ENCODE measurements at places on chromosomes 5 and 9. TPM values are rescaled to one million over a fixed set of nuclear protein-coding genes. Genes with fewer than 3 reads are reported as not detected.

GRCh38 chr5:178555005-178555404 is 35.2 kb downstream of the COL23A1 start:
- H3K27ac ChIP-seq = no peak overlapping the region
- no peaks in the 10 kb centered on the region for H3K4me1 ChIP-seq
- H3K27me3 ChIP-seq = peaks cover 89% of the 10 kb centered on the region
- no peaks in the 10 kb centered on the region for H3K36me3 ChIP-seq
- no peak overlapping the region for H3K4me3 ChIP-seq

GRCh38 chr5:176873541-176874172 is 25.5 kb downstream of the HK3 start:
- no peaks in the 10 kb centered on the region for H3K36me3 ChIP-seq
- DNase-seq = no peak
- H3K27ac ChIP-seq = no peak overlapping the region
- H3K4me1 ChIP-seq = no peaks in the 10 kb centered on the region
- no peak overlapping the region for H3K4me3 ChIP-seq
- H3K27me3 ChIP-seq = no peaks in the 10 kb centered on the region

DNA sequence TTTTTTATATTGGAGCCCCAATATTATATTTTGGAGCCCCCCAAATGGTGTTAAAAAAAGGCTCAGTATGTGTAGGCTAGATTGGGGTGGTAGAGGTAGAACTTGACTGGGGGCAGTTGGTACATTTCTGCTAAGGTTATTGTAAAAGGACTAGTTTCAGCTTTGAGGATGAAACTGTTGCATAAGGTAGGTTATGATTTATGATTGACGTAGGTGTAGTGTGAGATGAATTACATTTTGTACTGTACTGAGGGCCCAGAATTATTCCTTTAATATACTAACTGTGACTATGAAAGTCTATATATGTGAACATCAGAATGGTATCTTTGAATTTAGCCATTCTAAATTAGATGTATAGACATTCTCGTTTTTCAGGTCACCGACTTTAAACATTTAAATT is 3.6 kb downstream of the RIC1 start:
- no peaks in the 10 kb centered on the region for H3K27me3 ChIP-seq
- DNase-seq = no peak
- no peak overlapping the region for H3K4me3 ChIP-seq
- H3K4me1 ChIP-seq = peaks cover 36% of the 10 kb centered on the region

GRCh38 chr9:137063311-137064026 is 6.9 kb downstream of the SAPCD2 start:
- no peak overlapping the region for H3K4me3 ChIP-seq
- H3K27ac ChIP-seq = no peak overlapping the region
- peaks cover 6% of the 10 kb centered on the region for H3K4me1 ChIP-seq
- no peak for DNase-seq

GRCh38 chr5:129460936-129461710 is 1.0 kb downstream of the ADAMTS19 start:
- peak overlapping the region; percentile 5 for H3K4me3 ChIP-seq
- peak; percentile 1 for DNase-seq
- peaks cover 6% of the 10 kb centered on the region for H3K27me3 ChIP-seq

DNA sequence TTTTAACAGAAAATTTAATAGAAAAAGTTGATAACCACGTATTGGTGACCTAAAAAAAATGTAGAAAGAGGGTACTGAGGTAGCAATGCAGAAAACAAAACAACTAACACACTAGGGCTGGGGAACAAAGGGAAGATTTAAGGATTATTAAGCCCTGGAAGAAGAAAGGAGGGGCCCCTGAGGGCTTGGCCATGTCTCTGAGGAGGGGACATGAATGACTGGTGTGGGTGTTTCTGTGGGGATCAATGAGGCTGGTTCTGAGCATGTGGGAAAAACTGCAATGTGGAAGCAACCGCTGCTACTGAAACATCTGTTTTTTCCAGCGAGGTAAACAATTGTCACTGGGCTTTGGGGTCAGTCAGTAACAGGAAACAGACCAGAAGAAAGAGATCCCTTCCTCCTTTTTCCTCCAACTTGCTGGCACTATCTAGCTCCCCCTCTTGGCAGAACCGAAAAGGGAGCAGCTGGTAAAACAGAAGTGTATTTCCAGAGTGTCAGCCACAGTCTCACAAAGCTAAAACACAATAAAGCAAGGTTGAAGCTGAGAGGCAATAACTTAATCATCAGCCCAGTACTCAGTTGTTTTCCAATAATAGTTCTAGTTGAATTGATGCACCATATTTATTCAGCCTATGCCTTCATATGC is 48.3 kb downstream of the ATPSCKMT start:
- no peaks in the 10 kb centered on the region for H3K27me3 ChIP-seq
- H3K4me3 ChIP-seq = no peak overlapping the region
- H3K4me1 ChIP-seq = no peaks in the 10 kb centered on the region
- DNase-seq = no peak
- H3K27ac ChIP-seq = no peak overlapping the region

The FABP6 gene
- total RNA-seq = 5.7 TPM

The DNAI1 gene
- 1.6 TPM for total RNA-seq

The TCF7 gene
- total RNA-seq = 8.9 TPM
